ENCODE measurements at places on chromosomes 3 and 15.

- no peak for DNase-seq
Observed at GRCh38 chr3:88324788-88325187, 175.0 kb downstream of the C3orf38 start.

GRCh38 chr15:90009301-90010022, 8.3 kb downstream of the ZNF710 start:
- no peak for DNase-seq

DNA sequence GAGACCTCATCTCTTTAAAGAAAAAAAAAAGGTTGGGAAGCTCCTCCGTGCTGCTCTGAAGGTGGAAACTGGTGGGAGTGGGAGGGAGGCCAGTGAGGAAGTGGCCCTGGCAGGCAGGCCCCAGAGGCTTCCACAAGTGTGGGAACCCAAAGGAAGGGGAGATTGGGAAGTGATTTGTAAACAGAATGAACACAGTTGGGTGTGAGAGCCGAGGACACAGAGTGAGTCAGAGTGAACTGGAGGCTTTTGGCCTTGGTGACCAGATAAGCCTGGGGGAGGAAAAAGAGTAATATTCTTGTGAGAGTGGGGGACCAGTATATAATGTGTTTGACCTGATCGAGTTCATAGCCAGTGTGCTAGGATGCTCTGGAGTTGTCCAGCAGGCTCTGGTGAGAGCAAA, 23.0 kb downstream of the MKRN2 start:
- DNase-seq: no peak

- no peak for DNase-seq
Observed at GRCh38 chr3:117281371-117281770, 571.8 kb downstream of the TUSC7 start.

DNA sequence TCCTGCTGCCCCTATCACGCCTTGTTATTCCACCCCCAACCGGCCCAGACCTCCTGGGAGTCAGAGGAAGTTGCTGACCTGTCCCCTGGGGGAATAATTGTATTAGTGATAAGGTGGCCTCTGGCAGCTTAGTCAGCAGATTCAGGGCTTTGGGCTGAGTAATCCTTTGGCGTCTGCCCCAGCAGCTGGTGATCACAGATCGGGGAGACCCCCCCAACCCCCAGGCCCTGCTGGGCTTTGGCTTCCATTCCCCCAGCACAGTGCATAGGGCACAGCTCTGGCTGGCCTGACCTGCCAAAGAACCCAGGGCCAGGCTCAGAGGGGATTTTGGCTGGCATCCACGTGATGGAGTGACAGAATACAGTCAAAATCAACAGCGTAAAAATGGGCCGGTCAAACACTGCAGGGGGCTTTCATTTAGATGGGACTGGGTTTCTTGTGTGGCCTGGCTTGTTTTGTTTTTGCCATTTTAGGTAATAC, 3.9 kb upstream of the NR2E3 start:
- no peak for DNase-seq
